ENCODE measurements at places on chromosomes 3 and 15.
A peak's percentile ranks its signal among the peaks of the same experiment; 100 is the strongest.

DNA sequence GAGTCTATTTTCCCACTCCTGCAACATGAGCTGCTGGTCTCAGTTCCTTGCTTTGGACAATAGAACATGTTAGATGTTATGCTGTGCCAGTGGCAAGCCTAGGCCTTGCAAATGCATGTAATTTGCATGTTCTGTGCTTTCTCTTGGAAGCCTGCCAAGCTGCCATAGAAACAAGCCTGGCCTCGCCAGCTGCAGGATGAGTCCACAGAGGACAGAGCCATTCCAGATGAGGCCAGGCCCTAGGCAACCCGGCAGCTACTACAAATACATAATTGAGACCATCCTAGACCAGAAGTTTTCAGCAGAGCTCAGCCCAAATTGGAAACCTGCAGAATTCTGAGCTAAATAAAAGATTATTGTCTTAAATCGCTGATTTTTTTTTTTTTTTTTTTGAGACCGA lies 39.6 kb downstream of the TRIM69 start:
- DNase-seq = no peak

DNA sequence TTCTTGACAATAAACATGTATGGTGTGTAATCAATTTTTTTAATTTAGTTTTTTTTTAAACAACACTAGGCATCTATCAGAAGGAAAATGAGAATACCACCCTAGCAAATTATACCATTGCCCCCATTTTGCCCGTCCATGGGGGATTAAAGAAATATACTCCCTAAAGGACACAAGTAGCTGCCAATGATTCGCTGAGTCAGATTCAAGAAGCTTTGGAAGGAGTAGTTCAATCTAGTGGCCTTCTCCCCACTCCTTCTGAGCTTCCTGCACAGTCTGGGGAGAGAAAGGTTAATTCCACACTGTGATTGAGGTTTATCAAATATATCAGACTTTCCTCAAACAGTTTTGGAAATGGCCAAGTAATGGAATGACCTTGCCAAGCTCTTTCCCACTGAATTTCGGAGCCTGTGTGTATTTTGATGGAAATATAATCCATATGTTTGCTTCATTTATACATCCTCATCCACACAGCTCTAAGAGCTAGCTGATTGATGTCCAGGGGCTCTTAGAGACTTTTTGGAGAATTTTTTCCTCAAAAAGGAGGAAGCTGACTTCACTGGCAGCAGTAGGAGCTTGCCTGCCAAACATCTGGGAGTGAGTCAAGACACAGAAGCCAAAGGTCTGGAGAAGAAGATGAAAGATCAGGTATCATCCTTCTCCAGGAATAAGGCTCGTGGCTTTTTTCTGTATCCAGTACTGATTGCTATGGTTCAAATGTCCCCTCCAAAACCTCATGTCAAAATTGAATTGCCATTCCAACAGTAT lies 478.5 kb upstream of the PROK2 start:
- DNase-seq = no peak

- DNase-seq = no peak
These were observed 612.8 kb upstream of the AGTR1 start for GRCh38 chr3:148084931-148085330.

GRCh38 chr15:90592131-90592881 lies 62.6 kb downstream of the CRTC3 start:
- no peak for DNase-seq

DNA sequence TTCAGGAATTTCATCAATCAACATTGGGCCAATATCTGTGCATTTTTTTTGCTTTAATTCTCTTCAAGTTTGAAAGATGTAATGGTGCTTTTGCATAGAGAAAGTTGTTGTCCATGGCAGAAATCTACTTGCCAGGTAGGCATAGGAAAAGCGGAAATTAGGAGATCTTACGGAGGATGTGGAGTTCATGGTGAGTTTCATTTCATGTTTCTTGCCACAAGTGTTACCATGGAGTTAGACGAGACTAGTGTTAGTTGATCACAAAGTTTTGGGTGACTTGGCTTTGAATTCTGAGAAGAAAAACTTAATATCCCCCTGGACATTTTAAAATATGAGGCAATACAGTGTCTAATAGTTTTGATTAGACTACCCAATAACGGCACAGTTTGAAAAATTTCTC lies 1.0 kb upstream of the P2RY13 start:
- DNase-seq = no peak

DNA sequence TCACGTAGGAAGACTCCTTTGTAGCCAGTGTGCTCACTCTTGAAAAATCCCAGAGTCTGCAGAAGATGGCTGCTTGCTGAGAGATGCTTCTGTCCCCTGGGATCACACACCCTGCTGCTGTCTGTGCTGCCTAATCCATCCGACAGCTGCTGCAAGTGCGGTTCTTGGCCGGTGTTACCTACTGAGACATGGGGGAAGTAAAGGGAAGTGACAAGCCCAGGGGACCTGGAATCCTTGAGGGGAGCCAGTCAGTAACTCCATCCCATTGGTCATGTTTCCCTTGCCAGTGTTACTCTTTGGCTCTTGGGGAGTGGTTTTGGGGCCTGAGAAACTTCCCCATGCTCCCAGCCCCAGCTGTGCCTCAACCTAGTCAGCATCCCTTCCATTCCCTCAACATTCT lies 8.3 kb upstream of the CPNE9 start:
- DNase-seq = no peak

- DNase-seq = peak; percentile 28
These were observed 199.5 kb downstream of the GOLGA6L6 start for GRCh38 chr15:20341901-20342600.

DNA sequence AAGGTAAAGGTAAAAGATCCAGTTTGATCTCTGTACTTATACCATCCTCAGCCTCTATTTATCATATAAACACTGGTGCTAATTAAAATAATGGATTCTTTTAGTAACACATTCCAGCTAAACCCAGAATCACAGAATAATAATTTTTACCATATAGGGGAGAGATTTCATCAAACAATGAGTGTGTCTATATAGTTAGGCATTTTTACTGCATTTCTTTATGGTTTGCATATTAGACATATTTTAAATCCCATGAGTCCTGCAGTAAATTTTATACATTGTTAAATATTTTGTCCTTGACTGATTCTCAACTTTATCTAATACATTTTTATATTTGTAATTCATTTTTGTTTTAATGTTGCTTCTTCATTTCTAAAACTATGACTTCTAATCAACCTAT lies 323.7 kb upstream of the AGTR1 start:
- no peak for DNase-seq

DNA sequence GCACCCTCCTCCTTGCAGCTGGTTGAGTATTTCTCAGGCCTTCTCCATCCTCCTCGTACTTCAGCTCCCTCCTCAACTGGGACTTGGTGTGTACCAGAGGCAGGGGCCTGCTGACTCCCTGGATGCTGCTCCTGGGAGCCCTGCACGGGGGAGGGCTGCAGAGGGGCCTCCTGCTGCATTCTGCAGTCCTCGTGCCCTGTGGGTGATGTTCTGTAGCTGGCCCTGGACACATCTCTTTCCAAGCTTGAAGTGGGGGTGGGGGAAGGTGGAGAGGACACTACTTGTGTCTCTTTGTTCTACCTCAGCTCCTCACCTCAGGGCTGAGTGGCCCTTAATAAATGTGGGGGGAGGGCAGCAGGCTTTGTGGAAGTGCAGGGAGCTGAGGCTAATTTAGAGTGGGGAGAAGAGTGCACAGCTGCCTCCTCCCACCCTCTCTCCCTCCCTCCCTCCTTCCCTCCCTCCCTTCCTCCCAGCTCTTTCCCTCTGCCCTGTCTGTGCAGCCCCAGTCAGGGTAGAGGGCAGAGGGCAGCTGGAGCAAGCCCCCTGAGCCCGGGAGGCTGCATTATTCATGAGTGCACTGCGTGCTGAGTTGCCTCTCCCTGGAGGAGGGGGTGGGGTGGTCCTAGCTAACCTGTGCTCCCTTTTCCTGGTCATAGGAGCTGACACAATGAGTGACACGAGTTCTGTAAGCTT lies 3.7 kb upstream of the GRM2 start:
- no peak for DNase-seq

DNA sequence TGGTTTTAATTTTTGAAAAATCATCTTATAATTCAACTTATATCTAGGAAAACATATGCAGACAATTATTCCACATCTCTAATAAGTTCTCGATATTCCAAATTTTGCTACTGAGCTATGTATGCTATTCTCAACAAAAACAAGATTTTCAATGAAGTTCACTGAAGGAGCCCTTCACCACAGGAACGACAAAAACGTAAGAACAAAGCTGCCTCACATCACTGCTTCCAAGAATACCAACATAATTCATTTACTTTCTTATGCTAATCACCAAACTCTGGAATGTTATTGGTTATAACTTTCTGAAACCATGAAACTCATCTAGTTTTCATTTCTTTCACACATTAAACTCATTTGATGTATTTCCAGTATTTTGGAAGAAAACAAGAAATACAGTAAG lies 49.7 kb downstream of the GNB4 start:
- DNase-seq = no peak

GRCh38 chr3:149395107-149396089 lies 17.9 kb upstream of the TM4SF1 start:
- DNase-seq = no peak

DNA sequence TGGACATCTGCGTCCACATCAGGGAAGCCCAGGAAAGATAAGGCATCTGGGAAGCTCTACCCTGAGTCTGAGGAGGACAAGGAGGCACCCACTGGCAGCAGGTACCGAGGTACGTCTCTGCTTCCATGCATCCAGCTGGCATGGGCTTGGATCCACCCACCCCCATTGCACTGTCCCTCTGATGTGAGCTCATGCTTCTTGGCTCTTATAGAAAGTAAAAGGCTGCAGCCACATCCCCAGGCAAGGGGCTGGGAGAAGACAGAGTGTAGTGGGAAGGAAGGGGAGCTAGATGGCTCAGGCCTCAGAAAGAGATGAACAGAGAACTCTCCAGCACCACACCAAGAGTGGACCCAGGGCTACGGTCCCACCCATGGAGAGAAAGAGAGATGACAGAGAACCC lies 18.2 kb downstream of the PTH1R start:
- DNase-seq = no peak

- DNase-seq = no peak
These were observed 134.5 kb downstream of the MECOM start for GRCh38 chr3:169529013-169529412.

GRCh38 chr3:67447393-67447792 lies 207.0 kb downstream of the SUCLG2 start:
- DNase-seq = no peak

DNA sequence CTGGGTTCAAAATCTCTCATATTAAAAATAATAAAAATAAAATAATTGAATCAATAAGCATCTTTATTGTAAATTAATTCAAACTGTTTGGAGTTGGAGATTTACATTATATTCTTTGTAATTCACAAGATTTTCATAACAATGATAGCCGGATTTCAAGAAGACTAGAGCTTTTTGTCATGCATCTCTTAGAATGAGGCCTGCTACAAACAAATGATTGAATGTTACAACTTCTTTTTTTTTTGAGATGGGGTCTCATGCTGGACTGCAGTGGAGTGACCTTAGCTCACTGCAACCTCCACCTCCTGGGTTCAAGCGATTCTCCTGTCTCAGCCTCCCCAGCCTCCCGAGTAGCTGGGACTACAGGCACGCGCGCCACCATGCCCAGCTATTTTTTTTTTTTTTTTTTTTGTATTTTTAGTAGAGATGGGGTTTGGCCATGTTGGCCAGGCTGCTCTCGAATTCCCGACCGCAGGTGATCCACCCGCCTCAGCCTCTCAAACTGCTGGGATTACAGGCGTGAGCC lies 3.5 kb downstream of the SLTM start:
- no peak for DNase-seq

GRCh38 chr3:65729973-65730372 lies 308.7 kb downstream of the MAGI1 start:
- DNase-seq = no peak

- DNase-seq = no peak
These were observed 51.8 kb upstream of the RFX7 start for GRCh38 chr15:56295433-56295832.

- no peak for DNase-seq
These were observed 330.9 kb upstream of the C2CD4B start for GRCh38 chr15:62495670-62496614.

GRCh38 chr3:10748040-10748439 lies 68.0 kb upstream of the SLC6A11 start:
- no peak for DNase-seq

GRCh38 chr3:150925751-150926201 lies 20.5 kb upstream of the MINDY4B start:
- DNase-seq = peak; percentile 56

- no peak for DNase-seq
These were observed 117.1 kb downstream of the MECOM start for GRCh38 chr3:169546368-169546767.

DNA sequence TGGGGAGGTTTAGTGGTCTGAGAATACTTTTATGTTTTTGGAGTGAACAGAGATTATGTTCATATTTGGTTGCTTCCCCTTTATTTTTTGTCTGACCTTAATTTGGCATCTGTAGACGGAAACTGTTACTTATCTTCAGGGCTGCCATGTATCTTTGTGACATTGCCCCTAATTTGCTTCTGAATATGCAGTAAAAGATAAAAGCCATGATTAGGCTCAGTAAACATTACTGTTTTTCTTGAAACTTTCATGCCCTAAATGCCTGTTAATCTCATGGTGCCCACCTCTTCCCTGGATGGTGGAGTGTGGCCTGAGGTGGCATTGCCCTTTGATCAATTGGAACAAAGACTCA lies 106.7 kb downstream of the C3orf70 start:
- DNase-seq = no peak

DNA sequence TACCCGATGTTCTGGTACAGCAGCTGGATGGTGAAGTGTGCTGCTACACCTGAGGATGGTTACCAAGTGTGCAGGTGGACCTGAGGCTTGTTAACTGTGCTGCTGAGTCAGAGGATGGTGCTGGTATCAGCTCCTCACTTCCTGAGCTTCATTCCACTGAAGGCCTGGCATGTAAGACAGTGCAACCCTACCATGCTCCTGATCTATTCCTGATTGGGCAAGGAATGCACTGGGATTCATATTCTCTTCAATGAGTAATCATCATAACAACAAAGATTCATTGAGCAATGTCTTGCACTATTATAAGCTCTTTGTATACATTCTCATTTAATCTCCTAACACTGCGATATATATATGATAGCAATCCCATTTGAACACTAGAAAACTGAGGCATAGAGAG lies 62.9 kb upstream of the THSD4 start:
- DNase-seq = no peak

GRCh38 chr3:14948609-14949038 lies 1.2 kb downstream of the NR2C2 start:
- no peak for DNase-seq

DNA sequence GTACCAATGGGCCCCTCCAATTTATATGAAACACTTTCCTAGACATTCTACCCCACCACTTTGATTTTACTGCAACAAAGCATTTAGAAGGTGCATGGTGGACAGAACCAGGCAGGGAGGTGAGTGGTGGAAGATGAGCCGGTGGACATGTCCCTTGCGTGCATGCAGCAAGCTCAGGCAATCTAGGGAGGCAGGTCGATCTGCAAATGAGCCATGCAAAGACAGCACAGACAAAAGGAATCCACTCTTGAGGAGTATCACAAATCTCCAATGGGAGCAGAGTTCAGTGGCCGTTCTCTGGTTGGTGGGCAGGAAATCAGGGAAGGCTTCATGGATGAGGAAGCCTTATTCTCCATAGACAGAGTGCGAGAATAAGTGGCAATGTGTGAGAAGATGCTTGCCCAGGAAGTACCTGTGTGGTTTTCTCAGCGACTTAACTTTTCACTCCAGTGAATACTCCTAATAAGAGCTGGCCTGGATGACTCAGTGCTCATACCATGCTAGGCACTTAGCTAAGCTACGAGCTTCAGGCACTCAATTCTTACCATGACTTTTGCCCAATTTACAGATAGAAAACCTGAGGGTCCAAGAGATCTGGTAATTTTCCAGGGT lies 152.5 kb downstream of the FOXP1 start:
- DNase-seq = no peak

Measured in stimulated activated naive CD8-positive, alpha-beta T cell treated with anti-CD3 and anti-CD28 coated beads, Interleukin-15, amount 100 ng/mL, for 72 hours (primary cell).